ENCODE measurements at places on chromosomes 6 and 20.

DNA sequence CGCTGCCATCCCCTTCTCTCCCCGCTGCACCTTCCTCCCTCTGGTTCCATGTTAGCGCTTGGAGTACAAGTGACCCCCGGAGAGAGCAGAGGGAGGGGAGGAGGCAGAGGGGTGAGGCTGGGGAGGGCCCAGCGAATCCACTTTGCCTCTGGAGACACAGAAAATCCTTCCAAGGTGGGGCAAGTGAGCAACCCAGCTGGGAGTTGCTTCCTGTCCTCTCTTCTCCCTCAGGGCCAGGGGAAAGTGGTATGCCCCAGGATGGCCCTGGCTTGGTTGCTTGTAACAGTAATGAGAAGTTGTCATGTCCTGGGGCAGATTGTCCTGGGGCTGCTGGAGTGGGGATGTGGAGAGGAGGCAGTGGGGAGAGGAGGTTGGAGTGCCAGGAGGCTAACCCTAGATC is 691 bp upstream of the ANGPT4 start:
- no peak for DNase-seq

GRCh38 chr6:7974565-7974937 is 64.0 kb upstream of the TXNDC5 start:
- no peak for DNase-seq

GRCh38 chr6:108337721-108338120 is 42.9 kb downstream of the AFG1L start:
- DNase-seq, result peak; percentile 14

- DNase-seq, result no peak
These were observed 3.7 kb downstream of the PRSS16 start for GRCh38 chr6:27251112-27251605.

DNA sequence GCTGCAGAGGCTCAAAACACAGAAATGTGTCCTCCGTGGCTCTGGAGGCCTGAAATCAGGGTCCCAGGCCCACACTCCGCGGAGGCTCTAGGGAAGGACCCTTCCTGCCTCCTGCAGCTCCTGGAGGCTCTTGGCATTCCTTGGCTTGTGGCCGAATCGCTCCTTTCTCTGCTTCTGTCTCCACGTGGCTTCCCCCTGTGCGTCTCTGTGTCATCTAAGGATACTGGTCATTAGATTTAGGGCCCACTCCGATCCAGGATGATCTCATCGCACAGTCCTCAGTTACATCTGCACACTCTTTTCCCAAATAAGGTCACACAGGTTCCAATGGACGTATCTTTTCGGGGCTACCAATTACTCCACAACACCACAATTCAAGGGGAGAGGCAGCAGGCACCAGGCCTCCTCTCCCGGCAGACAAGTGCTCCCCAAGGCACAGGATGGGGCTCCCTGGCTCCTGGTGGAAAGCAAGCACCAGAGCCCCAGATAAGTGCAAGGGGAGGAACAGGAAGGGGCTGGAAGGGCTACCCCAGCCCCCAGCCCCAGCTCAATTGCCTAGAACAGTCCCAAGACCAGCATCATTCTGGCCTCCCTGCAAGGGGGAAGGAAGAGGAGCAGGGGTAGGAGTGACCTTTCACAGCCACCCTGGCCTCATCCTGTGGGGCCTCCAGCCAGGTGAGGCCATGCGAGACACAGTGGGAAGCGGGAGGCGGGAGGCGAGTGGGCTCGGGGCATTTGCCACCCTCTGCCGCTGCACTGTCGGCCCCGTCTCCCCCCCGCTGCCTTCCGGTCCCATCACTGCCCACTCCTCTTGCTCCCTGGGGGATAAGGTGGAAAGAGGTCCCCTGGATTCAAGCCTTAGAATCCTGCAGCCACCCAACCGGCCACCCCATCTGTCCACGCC is 16.3 kb downstream of the NTSR1 start:
- no peak for DNase-seq

Data from fibroblast of mammary gland (primary cell).